ENCODE measurements at places on chromosomes 16 and 17.

DNA sequence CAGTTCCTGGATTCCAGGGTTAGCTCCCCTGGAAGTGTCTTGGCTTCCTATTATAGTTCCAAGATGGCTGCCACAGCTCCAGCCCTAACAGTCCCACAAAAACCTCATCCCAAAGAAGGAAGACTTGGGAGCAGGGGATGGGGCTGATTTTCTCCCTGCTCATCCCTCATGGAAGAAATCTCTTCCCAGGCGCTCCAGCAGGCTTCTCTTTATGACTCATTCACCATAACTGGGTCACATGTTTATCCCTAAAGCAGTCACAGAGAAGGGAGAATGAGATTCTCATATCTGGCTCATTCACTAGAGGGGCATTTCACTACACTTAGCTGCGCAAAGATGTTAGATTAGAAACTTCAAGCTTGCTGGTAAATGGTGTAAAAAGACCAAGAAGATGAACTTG is 206.5 kb upstream of the IRX3 start:
- DNase-seq = no peak

- no peak for DNase-seq
Measured at GRCh38 chr17:64357191-64357981, 33.3 kb downstream of the PECAM1 start.

DNA sequence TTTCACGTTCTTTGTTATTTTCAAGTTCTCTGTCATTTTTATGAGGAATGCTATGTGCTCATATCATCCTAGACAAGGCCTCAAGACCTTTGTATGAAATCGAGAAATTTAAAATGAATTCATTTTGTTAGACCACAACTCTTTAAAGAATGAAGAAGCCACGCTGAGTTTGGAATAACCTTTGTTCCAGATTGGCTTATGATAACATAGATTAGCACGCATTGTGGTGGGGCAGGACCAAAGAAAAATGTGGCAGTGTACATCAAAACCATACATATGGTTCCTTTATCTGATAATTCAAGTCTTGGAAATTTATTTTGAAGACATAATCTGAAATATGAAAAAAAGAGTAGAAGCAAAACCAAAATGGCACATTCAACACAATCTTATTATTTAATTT is 2.2 kb downstream of the HSD17B2 start:
- no peak for DNase-seq

- peak; percentile 92 for DNase-seq
Measured at GRCh38 chr17:62705778-62706597, 78.5 kb downstream of the MRC2 start.

GRCh38 chr16:10827691-10828341 is 9.2 kb upstream of the TVP23A start:
- peak; percentile 59 for DNase-seq

All from globus pallidus (tissue), 1 donor.